ENCODE measurements at places on chromosomes 2 and 18.

DNA sequence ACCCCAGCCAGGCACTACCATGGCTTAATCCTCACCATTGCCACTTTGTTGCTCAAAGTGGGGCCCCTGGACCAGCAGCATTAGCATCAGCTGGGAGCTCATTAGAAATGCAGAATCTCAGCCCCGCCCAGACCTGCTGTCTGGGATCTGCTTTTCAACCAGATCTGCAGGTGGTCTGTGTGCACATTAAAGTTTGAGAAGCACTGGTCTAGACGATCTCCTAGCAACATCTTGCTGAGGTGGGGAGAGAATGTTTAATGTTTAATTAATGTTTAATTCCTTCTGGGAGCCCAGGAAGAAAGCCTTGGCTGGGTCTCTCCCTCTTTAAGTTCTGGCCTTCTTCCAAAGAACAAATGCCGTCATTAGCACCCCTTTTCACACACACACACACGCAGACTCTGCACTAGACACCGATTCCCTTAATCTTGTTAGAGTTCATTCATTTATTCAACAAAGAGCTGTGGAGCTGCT is 53.7 kb downstream of the EDAR start:
- DNase-seq = no peak

GRCh38 chr2:35503738-35504199 is 851.8 kb upstream of the CRIM1 start:
- no peak for DNase-seq

- DNase-seq = no peak
These were observed 214.9 kb downstream of the ALPK2 start for GRCh38 chr18:58413667-58414628.

GRCh38 chr2:215606219-215606618 is 170.4 kb upstream of the FN1 start:
- DNase-seq = no peak

GRCh38 chr2:179218848-179219594 is 45.6 kb downstream of the SESTD1 start:
- DNase-seq = peak; percentile 12

Data from stimulated activated CD4-positive, alpha-beta T cell treated with anti-CD3 and anti-CD28 coated beads, Interleukin-12 subunit alpha, Interleukin-12 subunit beta, amount 100 ng/mL, for 24 hours (primary cell).